ENCODE measurements at places on chromosomes 1 and 21.
A peak's percentile ranks its signal among the peaks of the same experiment; 100 is the strongest.

DNA sequence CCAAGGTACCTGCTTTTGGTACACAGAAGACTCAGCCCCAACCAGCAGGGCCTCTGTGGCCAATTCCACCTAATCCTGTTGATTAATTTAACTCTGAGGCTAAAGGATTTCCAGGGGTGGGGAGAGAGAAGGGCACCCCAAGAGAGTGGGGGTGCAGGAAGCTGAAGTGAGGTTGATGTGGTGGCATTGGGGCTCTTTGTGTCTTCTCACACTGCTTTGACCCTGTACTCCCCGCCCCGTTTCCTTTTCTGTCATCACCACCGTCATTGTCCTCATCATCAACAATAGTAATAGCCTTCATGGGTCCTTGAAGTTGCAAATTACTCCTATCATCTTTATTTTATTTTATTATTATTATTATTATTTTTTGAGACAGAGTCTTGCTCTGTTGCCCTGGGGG is 55.9 kb downstream of the PAX7 start:
- no peak for DNase-seq

DNA sequence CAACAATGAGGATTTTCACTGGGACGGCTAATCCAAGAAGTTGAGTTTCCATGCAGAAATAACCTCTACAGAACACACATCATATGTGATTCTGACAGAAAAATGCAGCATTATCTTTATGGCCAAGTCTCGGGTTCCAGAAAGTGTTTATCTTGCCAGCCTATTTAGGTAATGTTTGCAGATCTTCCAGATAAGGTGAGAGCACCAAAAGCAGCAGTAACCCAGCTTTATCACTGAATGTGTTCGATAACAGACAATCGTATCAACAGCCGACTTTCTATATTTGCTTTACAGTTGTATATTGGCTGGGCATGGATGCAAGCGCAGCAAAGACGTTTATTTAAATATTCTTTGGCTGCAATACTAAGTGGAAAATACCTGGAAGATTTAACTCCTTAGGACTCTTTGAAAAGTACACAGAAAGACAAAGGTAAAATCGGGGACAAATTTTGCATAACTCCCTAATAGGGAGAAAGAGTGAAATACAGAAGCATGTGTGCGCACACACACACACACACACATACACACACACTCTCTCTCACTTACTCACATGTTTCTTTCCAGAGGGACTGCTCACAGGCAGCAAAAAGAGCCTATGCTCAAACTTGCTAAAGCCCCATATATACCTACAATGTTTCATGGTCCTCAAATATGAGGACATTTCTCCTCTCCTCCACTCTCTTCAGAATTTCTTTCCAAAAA is 3.0 kb upstream of the CTSK start:
- DNase-seq = no peak

- DNase-seq = peak; percentile 34
Observed at GRCh38 chr1:205190845-205191577, 20.5 kb downstream of the DSTYK start.

- no peak for DNase-seq
Observed at GRCh38 chr1:58978096-58978495, 194.2 kb upstream of the JUN start.

GRCh38 chr21:45965084-45965809 is 16.3 kb upstream of the COL6A1 start:
- no peak for DNase-seq
